Stimulated activated CD4-positive, alpha-beta T cell treated with anti-CD3 and anti-CD28 coated beads, Interleukin-1b, Interleukin-23, amount 100 ng/mL, for 24 hours (primary cell): ENCODE measurements at places on chromosomes 3 and 15.

GRCh38 chr15:98845138-98845884 lies 162.3 kb downstream of the PGPEP1L start:
- DNase-seq = no peak

- DNase-seq = no peak
These were observed 81.0 kb upstream of the KCNMB2 start for GRCh38 chr3:178455226-178455625.

- DNase-seq = no peak
These were observed 699.5 kb upstream of the CFAP20DC start for GRCh38 chr3:59749291-59749690.

DNA sequence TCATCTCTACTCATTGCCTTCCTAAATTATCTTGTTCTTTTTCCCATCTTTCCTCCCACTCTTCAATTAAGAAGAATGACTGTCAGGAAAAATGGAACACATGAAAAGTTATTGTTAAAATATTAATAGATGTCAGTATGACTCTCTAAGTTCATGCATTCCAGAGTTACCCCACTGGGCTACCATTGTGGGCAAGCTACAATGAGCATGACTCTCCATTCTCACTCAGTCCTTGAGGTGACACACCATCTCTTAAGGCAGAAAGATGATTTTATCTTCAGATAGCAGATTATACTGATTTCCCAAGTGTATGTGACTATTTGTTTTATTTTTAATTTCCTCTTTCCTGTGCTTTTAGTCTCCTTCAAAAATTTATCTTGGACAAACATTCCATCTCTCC lies 144.3 kb downstream of the ALCAM start:
- DNase-seq = no peak

GRCh38 chr3:192636517-192637444 lies 90.6 kb downstream of the FGF12 start:
- DNase-seq = no peak

DNA sequence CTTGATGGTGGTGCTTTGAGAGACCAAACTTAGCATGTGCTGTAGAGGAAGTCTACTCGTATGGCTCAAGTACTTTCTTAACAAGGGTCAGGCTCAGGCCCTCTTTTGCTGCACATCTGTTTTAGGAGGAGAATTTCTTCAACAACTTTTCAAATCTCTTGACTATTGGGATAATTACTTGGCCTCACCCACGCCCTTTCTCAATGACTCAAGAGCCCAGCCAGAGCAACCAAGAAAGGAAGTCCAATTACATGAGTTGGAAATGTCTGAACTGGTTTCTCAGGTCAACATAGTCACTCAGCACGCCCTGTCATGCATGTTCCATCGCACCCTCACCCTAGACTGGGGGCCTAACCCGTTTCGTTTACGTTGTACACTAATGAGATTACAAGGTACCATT lies 44.8 kb upstream of the UMPS start:
- no peak for DNase-seq

GRCh38 chr15:73832657-73833056 lies 40.7 kb upstream of the TBC1D21 start:
- DNase-seq = no peak

DNA sequence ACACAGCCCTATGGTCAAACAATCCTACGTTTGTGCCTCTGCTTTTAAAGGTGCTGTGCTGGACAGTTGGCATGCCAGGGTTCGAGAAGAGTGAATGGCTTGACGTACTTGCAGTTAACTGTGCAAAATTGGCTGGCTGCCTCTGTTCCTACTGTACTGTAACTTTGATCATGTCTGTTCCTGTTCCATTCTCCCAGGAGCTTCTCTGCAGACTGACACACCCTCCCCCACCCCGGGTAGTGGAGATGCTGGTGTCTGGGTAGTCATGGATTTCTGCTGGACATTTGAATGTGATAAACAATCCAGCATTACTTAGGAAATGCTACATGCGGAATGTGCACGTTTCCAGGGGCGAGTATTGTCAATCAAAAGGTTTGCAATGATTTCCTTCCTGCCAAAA lies 6.5 kb upstream of the VILL start:
- no peak for DNase-seq

GRCh38 chr3:122952520-122952919 lies 75.0 kb downstream of the SEMA5B start:
- no peak for DNase-seq

DNA sequence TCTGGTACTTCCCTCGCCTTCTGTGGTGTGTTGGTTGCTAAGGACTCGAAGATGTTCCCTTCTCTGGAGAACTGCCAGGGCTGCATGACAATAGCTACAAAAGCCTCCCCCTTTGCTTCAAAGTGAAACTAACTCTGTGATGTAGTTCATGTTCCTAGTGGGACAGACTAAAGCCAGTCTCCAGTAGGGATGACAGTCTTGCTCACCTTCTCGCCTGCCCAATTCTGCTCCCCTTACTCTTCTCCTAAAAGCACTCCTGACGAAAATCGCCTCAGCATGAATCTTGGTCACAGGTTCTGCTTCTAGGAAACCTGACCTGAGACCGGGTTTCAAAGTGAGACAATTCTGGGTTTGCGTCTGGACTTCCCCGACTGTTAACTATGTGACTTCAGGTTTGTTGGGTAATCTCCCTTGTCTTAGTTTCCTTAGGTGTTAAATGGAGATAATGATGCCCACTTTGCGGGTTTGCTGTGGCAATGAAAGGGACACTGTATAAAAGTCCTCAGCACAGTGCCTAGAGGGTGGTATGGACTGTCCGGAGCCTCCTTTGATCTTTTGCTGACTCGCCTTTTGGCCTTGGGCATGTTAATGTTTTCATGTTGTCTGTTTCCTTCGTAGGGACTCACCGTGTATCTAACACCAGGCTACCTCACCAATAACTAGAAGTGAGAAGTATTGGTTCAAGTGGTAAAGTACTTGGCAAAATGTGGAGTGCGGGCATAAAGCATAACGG lies 24.9 kb upstream of the THRB start:
- DNase-seq = no peak

- DNase-seq = no peak
These were observed 403.7 kb downstream of the OXSM start for GRCh38 chr3:26193558-26193957.

DNA sequence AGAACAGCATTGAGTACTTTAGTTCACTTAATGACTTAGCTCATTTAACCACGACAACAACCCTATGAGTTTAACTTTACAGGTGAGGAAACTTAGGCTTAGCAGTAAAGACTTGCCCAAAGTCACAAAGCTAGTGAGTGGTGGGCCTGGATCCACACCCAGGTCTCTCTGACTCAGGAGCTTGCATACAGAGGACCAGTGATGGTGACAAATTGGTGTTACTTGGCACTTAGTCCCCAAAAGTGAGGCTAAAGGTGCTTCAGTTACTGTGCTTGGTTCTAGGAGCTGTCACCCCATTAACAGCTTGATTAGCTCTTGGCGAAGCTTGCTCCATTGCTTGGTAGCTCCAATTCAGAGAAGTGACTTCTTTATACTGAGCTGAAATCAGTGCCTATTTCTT lies 6.1 kb downstream of the CELF6 start:
- no peak for DNase-seq

DNA sequence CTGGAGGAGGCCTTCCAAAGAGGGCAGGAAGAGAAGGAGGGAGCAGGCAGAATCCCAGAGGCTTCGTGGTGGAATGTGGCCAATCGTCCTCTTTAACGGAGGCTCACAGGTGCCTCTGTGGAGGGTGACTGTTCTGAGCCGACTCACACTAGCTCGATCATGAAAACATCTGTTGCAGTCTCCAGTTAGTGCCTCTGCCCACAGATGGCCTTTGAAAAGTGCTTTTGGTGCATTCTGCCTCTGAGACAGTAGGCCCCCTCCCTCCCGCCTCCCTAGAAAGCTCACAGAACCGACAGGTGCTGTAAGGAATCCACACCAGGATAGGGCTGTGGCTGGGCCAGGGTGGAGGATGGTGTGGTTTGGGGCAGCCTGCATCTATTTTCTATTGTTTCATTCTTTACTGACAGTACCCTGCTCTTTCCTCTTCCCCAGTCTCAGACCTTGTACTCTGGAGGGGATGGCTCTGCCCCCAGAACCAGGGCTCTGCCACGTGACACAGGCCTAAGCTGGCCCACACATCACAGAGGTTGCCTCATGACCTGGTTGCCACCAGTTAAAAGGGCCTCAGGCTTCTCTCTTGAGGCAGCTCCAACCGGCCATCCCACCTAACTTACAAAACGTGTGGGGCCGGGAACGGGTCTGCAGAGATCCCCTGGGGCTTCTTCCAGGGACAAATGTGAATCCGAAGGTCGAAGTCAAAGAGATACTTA lies 27.2 kb upstream of the PIGZ start:
- no peak for DNase-seq

- no peak for DNase-seq
These were observed 39.0 kb downstream of the GABPB1 start for GRCh38 chr15:50315814-50316630.
